ENCODE measurements at places on chromosomes 2 and 18.

- DNase-seq, result peak; percentile 62
Measured at GRCh38 chr2:168432565-168433186, 23.4 kb upstream of the CERS6 start.

DNA sequence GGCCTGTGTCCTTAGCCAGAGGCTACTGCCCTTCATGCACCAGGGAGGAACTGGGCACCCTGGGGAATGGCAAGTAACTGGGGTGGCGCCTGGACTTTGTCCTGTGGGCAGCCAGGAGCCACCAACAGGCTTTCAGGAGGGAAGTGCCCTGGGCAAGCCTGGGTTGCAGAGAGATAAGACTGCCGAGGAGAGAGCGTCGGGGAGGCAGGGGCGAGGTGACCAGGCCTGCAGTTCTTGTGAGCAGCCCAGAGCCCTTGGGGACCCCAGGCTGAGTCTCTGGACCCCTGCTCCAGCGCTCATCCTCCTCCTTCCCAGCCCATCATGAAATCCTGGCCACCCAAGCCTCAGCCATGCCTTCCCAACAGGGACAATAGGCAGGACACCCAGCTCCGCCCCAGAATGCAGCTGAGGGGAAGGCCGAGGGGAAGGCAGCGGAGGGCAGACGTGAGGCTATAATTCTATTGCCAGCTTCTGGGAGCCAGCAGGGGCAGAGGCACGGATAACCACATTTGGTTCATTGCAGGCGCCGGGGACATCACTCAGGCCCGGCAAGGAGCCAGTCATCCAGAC, 25.1 kb downstream of the ADRA2B start:
- no peak for DNase-seq

- no peak for DNase-seq
Measured at GRCh38 chr2:24586955-24587354, 95.9 kb downstream of the NCOA1 start.

DNA sequence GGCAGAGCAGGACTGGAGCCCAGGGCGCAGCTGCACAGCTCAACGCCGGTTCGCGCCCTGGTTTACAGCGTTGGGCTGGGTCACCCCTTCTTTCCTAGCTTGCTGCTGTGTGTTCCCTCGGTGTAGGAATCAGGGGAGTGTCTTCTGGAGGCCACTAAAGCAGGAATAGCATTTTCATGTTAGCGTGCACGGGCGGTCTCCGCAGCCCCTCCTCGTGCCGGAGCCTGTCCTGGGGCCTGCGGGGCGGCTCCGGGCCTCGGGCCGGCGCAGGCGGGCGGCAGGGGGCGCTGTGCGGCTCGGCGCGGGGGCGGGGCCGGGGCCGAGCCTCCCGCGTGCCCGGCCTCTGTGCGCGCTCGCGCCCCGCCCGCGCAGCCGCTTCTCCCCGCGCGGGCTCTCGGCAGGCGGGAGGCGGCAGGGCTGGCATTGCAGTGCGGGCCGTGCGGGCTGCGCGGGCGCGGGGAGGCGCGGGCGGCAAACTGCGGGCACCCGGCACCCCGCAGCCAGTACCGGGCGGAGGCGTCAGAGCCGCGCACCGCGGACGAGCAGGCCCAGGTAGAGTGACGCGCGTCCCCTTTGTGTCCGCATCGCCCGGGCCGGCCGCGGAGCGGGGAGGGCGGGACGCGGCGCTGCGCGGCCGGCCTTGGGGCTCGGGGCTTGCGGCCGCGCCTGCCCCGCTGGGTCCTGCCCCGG, at the start of gene RNF144A:
RNF144A (plus strand) TSS at position 342 of the 690 bp plus-strand sequence. CDS start 79,515 bp downstream, outside the sequence.
- peak; percentile 45 for DNase-seq

DNA sequence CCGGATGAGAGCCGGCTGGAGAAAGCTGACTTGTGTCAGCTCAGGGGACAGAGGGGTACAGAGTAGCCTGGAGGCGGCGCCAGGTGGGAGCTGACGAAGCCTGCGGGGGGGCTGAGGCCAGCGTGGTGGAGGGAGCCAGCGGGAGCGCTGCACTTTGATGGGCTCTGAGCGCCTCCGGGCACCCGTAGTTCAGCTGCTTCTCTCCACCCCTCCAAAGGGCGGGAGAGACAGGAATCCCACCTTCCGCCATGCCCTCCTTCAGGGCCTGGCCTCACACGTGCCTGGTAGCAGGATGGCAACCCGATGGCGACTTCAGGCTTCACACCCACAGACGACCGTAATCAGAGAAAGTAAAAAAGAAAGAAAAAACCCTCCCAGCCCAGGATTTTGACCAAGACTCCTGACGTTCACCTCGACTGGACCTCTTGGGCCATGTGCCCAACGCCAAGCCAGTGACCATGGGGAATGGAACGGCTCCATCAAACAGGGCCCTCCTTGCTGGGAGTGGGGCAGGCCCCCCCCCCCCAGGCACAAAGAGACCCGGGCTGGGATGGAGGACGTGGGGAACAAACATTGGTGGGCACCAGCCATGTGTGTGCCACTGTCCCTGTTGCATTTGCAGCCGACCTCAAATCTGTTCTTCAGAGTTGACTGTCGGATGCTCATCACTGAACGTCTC, 60.7 kb upstream of the ASAP2 start:
- no peak for DNase-seq

DNA sequence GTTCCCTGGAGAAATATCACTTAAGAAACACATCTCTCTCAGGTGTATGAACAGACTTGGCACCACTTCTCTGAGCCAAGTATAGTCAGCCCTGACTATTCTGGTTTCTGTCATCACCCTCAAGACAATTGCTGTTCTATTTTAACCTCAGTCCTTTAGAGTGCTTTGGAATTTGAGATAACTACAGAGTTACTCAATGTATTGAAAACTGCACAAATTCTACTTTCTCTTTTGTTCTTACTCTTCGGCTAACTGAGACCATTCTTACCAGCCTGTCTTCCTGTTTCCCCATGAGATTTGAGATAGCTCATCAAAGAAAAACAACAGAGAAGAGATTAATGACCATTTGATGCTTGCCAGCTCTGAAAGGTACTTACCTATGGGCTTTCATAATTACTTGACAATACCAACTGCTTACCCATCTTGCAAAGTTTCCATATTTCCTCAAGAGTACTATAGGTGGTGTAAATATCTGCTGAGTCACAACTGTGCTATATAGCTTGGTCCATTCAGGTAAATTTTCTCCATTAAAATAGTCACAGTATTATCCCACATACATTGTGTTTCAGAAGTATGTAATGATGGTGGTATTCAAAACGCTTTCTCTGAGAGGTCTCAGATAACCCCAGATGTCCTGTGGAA, 467.5 kb upstream of the CHST9 start:
- no peak for DNase-seq

DNA sequence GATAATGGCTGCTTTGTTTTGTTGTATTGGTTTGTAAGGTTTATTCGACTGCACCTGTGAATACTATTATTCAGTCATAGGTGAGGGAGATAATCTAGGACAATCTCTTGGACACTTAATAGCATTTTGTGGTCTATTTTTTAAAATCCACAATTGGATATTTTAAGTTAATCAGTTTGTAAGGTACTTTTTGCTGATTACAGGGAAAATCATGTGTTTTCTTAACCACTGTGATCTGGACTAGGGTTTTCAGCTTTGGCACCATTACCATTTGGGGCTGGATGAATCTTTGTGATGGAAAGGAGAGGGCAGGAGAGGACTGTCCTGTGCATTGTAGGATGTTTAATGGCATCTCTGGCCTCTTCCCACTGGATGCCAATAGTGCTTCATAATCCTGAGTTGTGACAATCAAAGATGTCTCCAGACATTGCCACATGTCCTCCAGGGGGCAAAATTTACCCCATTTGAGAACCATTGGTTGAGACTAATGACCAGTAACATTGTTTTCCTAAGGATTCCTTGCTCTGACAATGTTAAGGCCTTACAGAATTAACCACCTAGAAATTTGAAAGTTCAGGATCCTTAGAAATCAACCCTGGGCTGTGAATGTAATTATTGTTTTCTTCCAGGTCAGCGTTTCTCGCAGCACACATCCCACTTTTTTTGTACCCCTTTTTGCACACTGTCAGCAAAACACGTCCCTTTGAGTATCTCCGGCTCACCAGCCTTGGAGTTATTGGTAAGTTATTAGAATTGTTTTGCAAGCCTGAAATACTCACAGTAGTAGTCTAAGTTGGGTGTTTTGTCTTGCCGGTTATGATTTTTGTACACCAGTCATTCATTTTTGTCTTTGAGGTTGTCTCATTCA, 15.6 kb downstream of the CNOT9 start:
- DNase-seq, result no peak
